ENCODE measurements at places on chromosomes 4 and X.

DNA sequence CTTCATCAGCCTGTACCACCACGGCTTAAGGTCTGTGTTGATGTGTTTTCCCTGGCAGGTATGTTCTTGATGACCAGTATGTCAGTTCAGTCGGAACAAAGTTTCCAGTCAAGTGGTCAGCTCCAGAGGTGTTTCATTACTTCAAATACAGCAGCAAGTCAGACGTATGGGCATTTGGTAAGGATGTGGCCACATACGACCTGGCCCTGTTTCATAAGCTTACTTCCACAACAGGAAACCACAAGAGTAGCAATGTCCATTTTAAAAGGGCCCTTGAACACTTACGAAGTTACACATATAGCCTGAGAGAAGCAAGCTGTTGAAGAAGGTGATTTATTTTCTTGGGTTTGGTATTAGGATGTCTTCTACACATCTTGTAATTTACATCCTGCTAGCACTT, 46.1 kb downstream of the BMX start:
- DNase-seq: no peak

GRCh38 chrX:97159916-97160800, 276.4 kb downstream of the RPA4 start:
- DNase-seq: no peak

GRCh38 chr4:184096561-184097240, 121.0 kb downstream of the ENPP6 start:
- no peak for DNase-seq

DNA sequence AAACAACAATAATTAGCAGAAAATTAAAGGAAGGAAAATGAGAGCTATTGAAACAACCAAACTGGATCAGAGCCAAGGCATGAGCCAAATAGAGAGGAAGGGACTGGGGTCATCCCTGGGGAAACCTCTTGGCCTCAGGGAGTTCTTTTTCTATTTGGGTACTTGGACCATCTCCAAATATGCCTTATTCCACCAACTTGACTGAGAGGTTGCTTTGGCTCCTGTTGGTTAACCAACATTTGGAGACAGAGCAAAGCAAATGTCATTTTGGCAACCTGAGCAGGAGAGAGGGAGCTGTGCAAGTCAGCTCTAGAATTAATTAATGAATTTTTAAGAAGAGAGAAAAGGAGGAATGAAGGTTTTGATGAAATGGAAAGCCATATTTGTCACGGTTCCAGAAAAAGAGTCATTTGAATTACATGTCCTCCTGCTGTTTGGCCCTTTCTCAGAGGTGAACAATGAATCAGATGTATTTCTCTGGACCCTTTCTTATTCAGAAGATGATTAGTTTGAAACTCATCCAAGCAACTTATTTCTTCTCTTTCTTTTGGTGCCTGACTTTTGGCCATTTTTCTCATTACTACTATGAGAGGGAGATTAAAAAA, 119.1 kb downstream of the CNKSR2 start:
- no peak for DNase-seq

- DNase-seq: no peak
These were observed 13.8 kb upstream of the ZNF674 start for GRCh38 chrX:46559062-46559461.

DNA sequence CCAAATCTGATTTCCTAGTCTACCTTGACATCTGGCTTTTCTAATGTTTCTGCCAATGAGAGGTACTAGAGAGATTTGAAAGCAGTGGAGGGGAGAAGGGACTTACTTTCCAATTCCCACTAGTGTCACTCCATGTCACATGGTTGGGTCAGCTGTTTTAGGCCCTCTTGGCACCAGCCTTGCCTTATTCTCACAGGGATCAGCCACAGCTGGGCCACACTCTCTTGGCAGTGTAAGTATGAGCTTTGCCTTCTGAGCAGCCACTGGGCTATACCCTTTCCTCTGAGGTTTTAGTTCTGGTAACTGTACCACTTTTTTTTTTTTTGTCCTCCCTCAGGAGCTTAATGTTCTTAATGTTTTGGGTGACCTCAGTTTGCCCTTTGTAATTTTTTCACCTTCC, 10.2 kb upstream of the ADH1C start:
- no peak for DNase-seq

DNA sequence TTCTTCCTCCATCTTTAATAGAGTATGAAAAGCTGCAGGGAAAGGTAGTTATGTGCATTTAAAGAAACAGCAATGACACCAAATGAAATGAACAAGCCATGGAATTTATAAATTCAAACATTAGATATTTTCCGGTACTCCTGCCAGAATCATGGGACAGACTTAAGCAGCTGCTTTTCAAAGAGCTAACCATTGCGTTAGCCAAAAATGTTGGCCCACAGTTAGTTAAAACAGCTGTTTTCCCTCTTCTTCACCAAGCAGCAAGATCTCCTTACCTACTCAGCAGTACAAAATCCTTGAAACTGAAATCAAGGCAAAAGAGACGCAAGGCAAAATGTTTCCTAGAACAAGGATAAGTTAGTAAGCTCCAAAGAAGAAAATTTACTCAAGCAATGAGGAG, 64.0 kb downstream of the MANBA start:
- DNase-seq: no peak

DNA sequence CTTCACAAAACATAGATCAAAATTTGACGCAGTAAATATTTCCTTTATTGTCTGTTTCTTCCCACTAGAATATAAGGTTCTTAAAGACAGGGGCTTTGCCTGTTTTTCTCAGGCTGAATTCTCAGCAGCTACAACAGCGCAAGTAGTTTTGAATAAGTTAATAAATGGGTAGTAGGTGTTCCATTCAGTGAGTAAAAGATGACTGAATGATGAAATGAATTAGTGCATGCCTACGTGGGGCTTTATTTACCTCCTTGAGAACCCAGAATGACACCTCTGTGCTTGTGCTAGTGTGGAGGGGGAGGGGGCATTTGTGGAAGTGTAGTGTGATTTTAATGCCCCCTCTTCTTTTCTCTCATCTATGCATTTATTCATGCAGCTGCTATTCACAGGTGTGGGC, 278.9 kb downstream of the FBXW7 start:
- DNase-seq: no peak

GRCh38 chr4:32485956-32486355, 1765.8 kb downstream of the PCDH7 start:
- no peak for DNase-seq

GRCh38 chrX:51866210-51866609, 27.2 kb upstream of the MAGED1 start:
- no peak for DNase-seq

- DNase-seq: peak; percentile 5
These were observed 105.1 kb downstream of the ADRA2C start for GRCh38 chr4:3871181-3871852.

GRCh38 chr4:56818797-56819196, 2.7 kb downstream of the SPINK2 start:
- DNase-seq: no peak

DNA sequence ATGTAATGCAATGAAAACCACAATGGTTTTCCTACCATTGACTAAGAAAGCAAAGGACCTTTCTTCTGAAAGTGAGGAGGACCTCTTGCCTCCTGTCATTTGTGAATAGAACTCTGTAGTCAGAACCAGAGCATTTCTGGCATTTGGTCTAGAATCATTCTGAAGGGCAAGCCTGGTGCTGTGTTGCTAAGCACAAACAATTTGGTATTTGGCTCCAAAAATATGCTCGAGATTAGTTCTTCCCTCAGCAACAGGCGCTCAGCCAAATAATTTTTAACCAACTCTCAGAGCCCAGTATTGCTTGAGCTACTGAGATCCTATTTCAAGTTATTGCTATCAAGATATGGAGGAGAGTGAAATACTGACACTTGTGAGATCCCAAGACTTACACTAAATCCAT, 71.0 kb downstream of the SNCA start:
- no peak for DNase-seq

DNA sequence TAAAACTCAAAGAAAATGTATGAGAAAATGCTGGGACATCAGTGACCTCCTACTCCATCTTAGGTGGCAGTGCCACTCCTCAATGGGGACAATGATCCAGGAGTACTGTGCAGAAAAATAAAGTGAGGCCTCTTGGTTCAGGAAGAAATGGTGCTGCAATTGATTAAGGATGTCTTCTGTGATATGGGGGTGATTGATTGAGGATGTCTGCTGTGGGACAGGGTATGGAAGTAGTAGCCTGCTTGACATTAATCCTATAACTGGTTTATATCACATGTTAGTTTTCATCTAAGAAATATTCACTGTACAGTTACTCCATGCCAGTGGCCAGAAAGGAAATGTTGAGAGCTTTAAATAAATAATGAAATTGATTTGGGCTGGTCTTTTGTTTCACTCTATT, 20.5 kb downstream of the OTOP1 start:
- DNase-seq: no peak

DNA sequence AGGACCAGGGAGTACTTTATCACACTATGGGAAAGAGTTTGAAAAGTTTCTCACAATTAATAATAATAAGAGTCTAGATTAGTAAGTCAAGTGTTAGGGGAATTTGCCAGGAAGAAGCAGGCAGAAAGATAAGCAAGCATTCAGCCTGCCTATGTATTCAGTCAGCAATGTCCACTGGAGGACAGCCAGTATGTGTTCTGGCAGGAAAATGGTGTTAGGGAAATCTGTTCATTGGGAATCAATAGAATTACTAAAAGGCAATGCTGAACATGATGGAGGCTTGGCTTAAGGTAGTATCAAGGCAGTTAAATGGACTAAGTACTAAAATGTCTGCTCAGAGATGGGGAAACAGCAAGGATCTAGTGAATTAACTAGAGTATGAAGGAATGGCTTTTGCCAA, 221.2 kb downstream of the PPP4R3C start:
- DNase-seq: no peak

DNA sequence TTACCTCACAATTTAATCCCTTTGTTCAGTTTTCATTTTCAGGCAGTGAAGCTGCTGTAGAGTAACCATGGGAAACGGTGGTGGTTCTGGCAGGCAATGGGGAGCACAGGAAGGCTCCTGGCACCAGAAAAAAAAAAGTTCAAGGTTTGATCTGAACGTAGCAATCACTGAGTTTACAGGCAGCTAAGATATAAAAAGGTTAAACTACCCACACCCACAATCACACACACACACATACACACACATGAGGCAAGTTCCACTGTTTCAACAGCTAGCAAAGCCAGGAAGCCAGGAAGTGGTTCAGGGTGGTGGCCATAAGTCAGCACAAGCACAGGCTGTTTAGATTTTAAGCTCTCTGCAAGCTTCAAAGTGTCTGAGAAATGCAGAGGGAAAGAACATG, at the start of gene SULT1B1:
SULT1B1 (minus strand) TSS at position 166 of the 400 bp plus-strand sequence. CDS start 5,403 bp downstream, outside the sequence.
- DNase-seq: peak; percentile 73

DNA sequence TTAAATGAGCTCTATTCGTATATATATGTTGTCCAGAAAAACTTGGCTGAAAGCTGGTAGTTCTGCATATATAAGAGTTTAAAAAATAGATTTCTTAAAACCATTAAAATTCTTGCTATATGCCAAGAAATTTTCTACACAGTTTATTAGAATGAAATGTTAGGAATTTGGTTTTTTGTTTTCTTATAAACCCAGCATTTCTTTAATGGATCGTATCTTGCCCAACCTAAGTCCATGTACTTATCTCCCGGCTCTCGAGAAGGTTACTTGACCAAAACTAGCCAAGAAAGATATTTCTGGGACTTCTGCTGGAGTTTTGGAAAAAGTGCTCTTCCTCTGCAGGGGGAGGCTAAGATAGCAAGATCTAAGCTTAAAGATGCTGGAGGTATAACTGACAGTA, 4.7 kb upstream of the ASB5 start:
- DNase-seq: no peak

DNA sequence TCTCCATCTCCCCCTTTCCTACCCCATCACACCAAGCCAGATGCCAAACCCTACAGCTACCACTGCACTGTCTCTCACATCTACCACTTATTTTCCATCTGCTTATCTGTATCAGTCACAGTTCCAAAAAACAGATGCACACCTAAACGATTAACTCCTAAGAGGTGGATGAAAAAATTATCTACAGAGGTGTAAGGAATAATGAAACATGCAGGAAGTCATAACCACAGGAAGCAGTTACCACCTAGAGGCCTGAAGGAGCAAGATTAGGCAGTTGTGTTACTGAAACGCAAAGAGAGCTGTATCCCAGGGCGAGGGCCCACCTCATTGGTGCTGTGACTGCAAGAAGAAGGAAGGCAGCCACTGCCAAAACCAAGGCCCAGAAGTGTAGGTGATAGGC, 87.8 kb upstream of the FAM241A start:
- DNase-seq: no peak

DNA sequence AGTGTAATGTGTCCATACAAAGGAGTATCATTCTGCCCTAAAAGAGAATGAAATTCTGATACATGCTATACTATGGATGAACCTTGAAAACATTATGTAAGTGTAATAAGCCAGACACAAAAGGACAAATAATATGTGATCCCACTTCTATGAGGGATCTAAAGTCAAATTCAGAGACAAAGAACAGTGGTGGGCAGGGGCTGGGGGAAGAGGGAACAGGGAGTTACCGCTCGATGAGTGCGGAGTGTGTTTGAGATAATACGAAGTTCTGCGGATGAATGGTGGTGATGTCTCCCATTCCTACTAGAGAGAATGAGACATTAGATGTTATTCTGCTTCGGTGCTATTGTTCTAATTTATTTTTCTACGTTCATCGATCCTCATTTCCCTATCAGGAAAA, 46.1 kb upstream of the TLR2 start:
- DNase-seq: no peak

- DNase-seq: no peak
These were observed 231.5 kb downstream of the MAML3 start for GRCh38 chr4:139922406-139923024.

DNA sequence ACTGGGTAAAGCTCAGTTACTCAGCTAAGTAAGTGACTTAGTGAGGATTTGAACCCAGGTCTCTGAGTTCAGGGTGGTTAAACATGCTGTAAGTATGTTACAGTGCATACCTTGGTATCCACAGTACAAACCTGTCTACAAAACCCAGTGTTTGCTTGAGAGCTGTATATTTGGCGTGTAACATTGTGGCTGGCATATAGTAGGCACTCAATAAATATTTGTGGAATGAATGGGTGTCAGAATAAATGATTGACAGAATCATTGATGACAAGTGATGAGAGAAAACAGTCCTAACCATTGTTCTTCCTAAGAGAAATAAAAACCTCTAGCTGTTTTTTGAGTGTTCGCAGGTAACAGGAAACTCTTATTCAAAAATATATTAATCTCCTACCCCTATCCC, 79.7 kb upstream of the BCOR start:
- DNase-seq: no peak

Measured in CD4-positive, alpha-beta T cell treated with Interleukin-17A for 1 hour (primary cell).